SK-MEL-5 (cell line): ENCODE measurements at places on chromosomes 3 and 15. TPM values are rescaled to one million over a fixed set of nuclear protein-coding genes. Genes with fewer than 3 reads are reported as not detected.

GOLGA6D gene
- not detected in 2 replicates for total RNA-seq

FURIN gene
- 38.3 and 40.7 TPM in 2 replicates for total RNA-seq

PARP15 gene
- total RNA-seq = 0.37 TPM in 1 of 2 replicates, not detected in the other

RNF7 gene
- 75.3 and 77.7 TPM in 2 replicates for total RNA-seq

APH1B gene
- total RNA-seq = 16.2 and 17.0 TPM in 2 replicates

MCF2L2 gene
- total RNA-seq = 0.79 and 1.0 TPM in 2 replicates

EPHA3 gene
- total RNA-seq = 40.8 and 43.2 TPM in 2 replicates

BCL2A1 gene
- 102 and 105 TPM in 2 replicates for total RNA-seq

PPP2R3A gene
- 9.7 and 10.9 TPM in 2 replicates for total RNA-seq

MESP1 gene
- 0.74 and 0.88 TPM in 2 replicates for total RNA-seq

SH2D7 gene
- total RNA-seq = not detected in 2 replicates

TMEM202 gene
- not detected in 2 replicates for total RNA-seq

CCDC54 gene
- not detected in 2 replicates for total RNA-seq

IL5RA gene
- not detected in 2 replicates for total RNA-seq

CAPN3 gene
- 640 and 659 TPM in 2 replicates for total RNA-seq

LRTM1 gene
- not detected in 2 replicates for total RNA-seq

LRIG1 gene
- total RNA-seq = 4.8 and 5.5 TPM in 2 replicates

NEK4 gene
- total RNA-seq = 28.7 and 32.7 TPM in 2 replicates

BNC1 gene
- total RNA-seq = not detected in 2 replicates

CTXN2 gene
- not detected in 2 replicates for total RNA-seq

CAND2 gene
- 0.35 and 0.48 TPM in 2 replicates for total RNA-seq

ASB14 gene
- total RNA-seq = not detected in 2 replicates

BUB1B gene
- 34.6 and 36.9 TPM in 2 replicates for total RNA-seq

KLHL40 gene
- not detected in 2 replicates for total RNA-seq

PLA2G4B gene
- total RNA-seq = 0.61 and 3.1 TPM in 2 replicates
